ENCODE measurements at places on chromosomes 4 and X. TPM values are rescaled to one million over a fixed set of nuclear protein-coding genes. Genes with fewer than 3 reads are reported as not detected.

DNA sequence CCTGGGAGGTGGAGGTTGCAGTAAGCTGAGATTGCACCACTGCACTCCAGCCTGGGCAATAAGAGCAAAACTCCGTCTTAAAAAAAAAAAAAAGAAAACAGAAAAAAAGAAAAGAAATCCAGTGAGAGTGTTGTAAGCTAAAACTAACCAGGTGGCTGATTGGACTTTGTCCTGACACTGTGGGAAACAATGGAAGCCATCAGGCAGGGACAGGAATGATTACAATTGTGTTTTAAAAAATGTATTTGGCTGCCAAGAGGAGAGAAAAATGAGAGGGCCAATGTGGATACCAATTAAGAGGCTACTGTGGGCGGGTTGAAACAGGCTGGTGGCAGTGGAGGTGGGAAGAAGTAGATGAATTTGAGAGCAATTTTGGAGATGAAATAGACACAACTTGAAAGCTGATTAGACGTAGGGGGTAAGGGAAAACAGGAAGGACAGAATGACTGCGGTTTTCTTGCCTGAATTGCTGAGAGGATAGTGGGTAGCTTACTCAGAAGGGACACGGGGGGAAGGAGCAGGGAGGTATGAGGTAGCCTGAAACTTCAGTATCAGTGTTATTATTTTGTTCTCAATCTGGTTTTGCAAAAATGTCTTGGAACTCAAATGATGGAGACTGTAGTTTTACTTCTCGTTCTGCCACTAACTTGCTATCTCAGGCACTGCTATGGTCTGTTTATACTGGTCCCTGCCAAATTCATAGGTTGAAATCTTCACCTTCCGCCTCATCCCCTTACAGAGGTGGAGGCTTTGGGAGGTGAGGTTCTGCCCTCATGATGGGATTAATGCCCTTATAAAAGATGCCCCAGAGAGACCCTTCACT lies 45.6 kb upstream of the CHRNA9 start:
- peak; percentile 7 for DNase-seq
- no peaks in the 10 kb centered on the region for H3K36me3 ChIP-seq
- H3K4me1 ChIP-seq, result no peaks in the 10 kb centered on the region
- no peak overlapping the region for H3K4me3 ChIP-seq
- H3K27me3 ChIP-seq, result no peaks in the 10 kb centered on the region

- H3K27me3 ChIP-seq, result no peaks in the 10 kb centered on the region
- no peak for DNase-seq
- H3K27ac ChIP-seq, result no peak overlapping the region
- H3K36me3 ChIP-seq, result peaks cover 4% of the 10 kb centered on the region
Observed at GRCh38 chr4:41678086-41678816, 70.3 kb downstream of the PHOX2B start.

DNA sequence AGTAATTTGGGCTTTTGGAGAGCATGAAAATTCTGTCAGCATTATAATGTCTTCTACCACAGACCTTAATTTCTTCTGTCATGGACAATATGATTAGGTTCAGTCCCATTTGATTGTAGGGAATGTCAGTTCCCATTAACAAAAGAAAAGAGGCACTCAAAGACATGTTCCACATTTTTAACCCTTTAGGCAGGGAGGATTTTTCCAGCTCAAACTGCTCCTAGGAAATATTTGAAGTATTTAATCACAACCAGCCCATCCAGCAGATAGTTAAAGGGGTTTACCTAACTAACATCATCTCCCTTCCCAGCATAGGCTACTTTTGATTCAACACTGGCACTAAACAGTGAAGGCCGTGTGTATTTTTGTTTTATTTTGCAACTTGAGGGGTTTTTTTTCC lies 256.0 kb downstream of the DHX15 start:
- no peak overlapping the region for H3K4me3 ChIP-seq
- no peaks in the 10 kb centered on the region for H3K4me1 ChIP-seq
- H3K27ac ChIP-seq, result no peak overlapping the region
- no peaks in the 10 kb centered on the region for H3K36me3 ChIP-seq
- H3K27me3 ChIP-seq, result no peaks in the 10 kb centered on the region

DNA sequence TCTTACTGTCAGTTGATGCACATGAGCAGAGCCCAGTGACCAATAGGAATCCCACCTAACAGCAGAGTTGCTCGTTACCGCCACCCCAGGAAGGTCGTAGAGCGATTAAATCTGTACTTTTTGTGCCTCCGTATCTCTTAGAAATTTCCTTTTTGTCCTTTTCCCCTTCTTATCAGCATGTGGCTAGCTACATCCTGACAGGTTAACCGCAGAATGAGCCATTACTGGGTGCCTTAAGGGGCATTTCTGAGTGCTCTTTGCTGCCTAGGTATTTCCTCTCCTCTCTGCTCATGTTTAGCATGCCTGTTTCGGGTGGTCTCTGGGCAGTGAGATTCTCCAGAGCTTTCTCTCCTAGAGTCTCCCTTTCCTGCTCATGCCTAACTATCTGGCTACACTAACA lies 530.5 kb downstream of the FAM133A start:
- no peak overlapping the region for H3K4me3 ChIP-seq
- no peak overlapping the region for H3K27ac ChIP-seq
- H3K4me1 ChIP-seq, result no peaks in the 10 kb centered on the region
- no peak for DNase-seq
- no peaks in the 10 kb centered on the region for H3K27me3 ChIP-seq
- no peaks in the 10 kb centered on the region for H3K36me3 ChIP-seq

DNA sequence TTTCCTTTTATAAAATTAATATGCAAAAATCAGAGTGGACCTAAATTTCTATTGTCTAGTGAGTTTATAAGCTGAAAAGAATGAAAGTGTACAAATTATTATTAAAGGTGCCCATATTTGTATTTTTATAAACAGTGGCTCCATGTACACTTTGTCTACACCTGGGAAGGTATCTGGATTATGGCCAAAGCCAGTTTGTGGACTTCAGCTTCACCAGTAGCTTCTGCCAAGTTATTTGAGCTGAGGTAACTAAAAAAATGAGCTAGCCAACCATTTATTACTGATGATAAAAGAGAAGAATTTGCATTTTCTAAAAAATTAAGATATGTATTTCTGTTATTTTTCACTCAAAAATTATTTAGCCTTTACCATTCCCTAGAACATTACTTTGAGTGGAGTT lies 32.3 kb upstream of the LRAT start:
- no peaks in the 10 kb centered on the region for H3K36me3 ChIP-seq
- DNase-seq, result no peak
- no peaks in the 10 kb centered on the region for H3K4me1 ChIP-seq
- no peak overlapping the region for H3K4me3 ChIP-seq
- H3K27ac ChIP-seq, result no peak overlapping the region

GRCh38 chrX:11564546-11564945 lies 101.2 kb downstream of the ARHGAP6 start:
- H3K27me3 ChIP-seq, result no peaks in the 10 kb centered on the region
- no peak overlapping the region for H3K4me3 ChIP-seq
- peaks cover 4% of the 10 kb centered on the region for H3K4me1 ChIP-seq
- no peak for DNase-seq
- H3K36me3 ChIP-seq, result no peaks in the 10 kb centered on the region
- peak overlapping the region; percentile 40 for H3K27ac ChIP-seq

- H3K27me3 ChIP-seq, result no peaks in the 10 kb centered on the region
- no peak overlapping the region for H3K4me3 ChIP-seq
- H3K36me3 ChIP-seq, result no peaks in the 10 kb centered on the region
Observed at GRCh38 chr4:37754410-37755185, 68.4 kb upstream of the RELL1 start.

GRCh38 chr4:162241857-162242256 lies 78.1 kb upstream of the FSTL5 start:
- H3K4me1 ChIP-seq, result no peaks in the 10 kb centered on the region
- H3K27ac ChIP-seq, result no peak overlapping the region
- no peaks in the 10 kb centered on the region for H3K27me3 ChIP-seq
- no peak for DNase-seq
- no peak overlapping the region for H3K4me3 ChIP-seq

DNA sequence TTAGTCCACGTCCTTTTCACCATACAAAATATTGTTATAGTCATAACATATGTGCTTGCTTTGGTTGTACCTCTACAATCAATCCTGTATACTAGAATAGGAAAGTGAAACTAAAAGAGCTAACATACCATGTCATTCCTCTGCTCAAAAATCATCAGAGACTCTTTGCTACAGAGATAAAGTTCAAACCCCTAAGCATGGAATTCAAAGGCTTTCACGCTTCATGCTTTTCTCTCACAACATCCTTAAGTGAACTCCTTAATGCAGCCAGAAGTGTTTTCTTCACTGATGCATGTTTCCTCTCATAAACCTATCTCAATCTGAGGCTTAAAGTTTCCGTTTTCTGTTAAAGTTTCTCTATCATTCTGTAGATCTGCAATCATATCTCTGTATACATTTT lies 744.6 kb upstream of the IGFBP7 start:
- no peaks in the 10 kb centered on the region for H3K27me3 ChIP-seq
- DNase-seq, result no peak
- no peaks in the 10 kb centered on the region for H3K4me1 ChIP-seq
- H3K4me3 ChIP-seq, result no peak overlapping the region
- H3K36me3 ChIP-seq, result no peaks in the 10 kb centered on the region

DNA sequence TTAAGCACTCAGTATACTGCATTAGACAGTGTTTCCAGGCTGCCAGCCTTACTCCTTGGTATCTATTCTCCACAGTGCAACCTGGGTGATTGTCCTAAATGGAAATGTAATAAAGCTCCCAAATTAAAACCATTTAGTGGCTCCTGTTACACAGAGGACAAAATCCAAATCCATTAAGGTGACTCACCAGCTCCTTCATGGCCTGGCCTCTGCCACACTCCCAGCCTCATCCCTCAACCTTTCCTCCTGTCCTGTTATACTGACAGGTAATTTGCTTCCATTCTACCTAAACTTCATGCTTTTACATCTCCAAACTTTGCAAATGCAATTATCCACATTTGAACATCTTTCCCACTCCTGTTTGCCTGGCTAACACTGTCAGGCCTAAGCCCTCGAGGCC lies 140.3 kb downstream of the INPP4B start:
- H3K27me3 ChIP-seq, result no peaks in the 10 kb centered on the region
- no peak overlapping the region for H3K4me3 ChIP-seq
- no peak for DNase-seq
- H3K4me1 ChIP-seq, result no peaks in the 10 kb centered on the region

DNA sequence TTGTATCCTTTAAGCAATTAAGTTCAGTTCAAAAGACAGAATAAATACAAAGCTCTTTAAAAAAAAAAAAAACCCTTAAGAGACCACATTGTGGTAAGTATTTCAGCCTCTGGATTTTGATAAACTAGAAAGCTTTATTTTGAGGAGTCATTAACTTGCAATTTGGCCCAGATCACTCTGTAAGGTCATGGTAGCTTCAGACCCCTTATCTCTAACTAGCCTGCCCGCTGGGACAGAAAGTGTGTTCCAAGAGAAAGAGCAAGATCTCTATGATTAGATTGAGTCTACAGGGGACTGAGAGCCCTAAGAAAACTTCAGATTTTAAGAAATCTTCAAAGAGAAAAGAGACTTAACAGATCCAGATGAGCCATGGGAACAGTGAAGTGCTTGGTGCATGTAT lies 45.6 kb downstream of the GALNT7 start:
- H3K27me3 ChIP-seq, result no peaks in the 10 kb centered on the region
- no peak for DNase-seq
- peaks cover 30% of the 10 kb centered on the region for H3K4me1 ChIP-seq
- H3K36me3 ChIP-seq, result no peaks in the 10 kb centered on the region
- H3K27ac ChIP-seq, result no peak overlapping the region

DNA sequence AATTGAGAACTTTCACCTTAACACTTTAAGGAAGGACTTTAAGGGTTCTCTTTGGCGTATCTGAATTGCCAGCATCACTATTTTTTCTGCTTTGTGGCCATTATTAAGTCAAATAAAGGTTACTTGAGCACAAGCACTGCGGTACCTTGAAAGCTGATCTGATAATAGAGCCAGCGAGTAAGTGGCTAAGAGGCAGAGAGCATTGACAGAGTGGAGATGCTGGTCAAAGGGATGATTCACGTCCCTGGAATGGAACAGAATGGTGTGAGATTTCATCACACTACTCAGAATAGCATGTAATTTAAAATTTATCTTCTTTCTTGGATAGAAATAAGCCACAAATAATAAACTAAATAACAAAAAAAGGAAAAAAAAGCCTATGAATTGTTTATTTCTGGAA lies 57.1 kb upstream of the NPFFR2 start:
- no peaks in the 10 kb centered on the region for H3K27me3 ChIP-seq
- no peaks in the 10 kb centered on the region for H3K4me1 ChIP-seq

- H3K4me3 ChIP-seq, result no peak overlapping the region
- H3K27me3 ChIP-seq, result no peaks in the 10 kb centered on the region
- H3K4me1 ChIP-seq, result no peaks in the 10 kb centered on the region
- H3K36me3 ChIP-seq, result no peaks in the 10 kb centered on the region
Observed at GRCh38 chr4:12911750-12912358, 572.3 kb downstream of the RAB28 start.

DNA sequence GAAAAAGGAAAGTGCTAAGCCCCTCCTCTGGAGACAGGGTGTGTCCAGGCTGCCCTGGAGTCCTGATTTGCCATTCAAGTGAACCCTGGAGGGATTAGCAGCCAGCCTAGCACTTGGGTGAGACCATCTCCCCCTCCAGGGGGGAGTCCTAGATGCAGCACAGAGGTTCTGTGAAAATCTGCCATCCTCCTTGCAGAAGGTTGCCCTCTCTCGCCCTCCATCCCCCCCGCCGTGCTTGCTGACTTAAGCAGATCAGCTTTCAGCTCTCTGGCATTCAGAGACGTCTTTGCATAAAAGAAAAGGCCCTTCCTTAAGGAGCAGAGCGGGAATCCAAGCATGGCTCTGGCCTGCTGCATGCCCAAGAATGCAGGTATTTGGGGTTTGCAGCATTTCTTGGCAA lies 102.1 kb upstream of the SCML1 start:
- DNase-seq, result no peak
- no peaks in the 10 kb centered on the region for H3K36me3 ChIP-seq
- H3K27ac ChIP-seq, result no peak overlapping the region
- H3K4me1 ChIP-seq, result no peaks in the 10 kb centered on the region
- no peaks in the 10 kb centered on the region for H3K27me3 ChIP-seq

Gene MAGEB17
- not detected for total RNA-seq

Gene TMEM255A
- 3.9 TPM for total RNA-seq

Gene WWC2
- 27.0 TPM for total RNA-seq

Gene TRIM60
- not detected for total RNA-seq

Gene ATG4A
- 9.1 TPM for total RNA-seq
